ENCODE measurements at places on chromosomes 16 and 17. TPM values are rescaled to one million over a fixed set of nuclear protein-coding genes. Genes with fewer than 3 reads are reported as not detected.
A peak's percentile ranks its signal among the peaks of the same experiment; 100 is the strongest.

DNA sequence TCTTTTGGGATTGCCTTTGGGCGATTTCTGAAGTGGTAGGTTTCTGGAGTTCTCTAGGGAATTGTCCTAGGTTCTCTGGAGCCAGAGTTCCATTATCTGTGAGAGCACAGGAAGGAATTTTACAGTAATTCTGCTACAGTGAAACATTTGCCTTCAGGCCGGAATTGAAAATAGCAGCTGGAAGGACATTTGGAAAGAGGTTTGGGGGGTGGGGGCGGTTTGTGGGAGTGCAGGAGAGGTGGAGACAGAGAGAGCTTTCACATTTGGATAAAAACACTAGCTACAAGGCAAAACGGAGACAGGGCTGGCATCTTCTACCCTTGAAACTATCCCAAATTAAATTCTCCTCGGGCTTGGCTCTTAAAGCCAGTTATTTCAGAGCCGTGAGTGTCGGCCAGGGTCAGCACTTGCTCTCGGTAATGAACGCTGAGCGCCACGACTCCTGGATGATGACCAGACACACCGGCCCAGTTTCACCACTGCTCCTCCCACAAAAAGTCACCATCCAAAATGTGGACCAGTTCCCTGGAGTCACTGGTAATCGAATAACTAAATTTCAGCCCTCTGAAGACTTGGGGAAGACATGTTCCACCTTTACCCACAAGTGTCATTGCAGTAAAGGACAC lies 67.7 kb upstream of the TANC2 start:
- no peak for DNase-seq

GRCh38 chr17:1908699-1909309 lies 79.0 kb downstream of the RPA1 start:
- no peak for DNase-seq

DNA sequence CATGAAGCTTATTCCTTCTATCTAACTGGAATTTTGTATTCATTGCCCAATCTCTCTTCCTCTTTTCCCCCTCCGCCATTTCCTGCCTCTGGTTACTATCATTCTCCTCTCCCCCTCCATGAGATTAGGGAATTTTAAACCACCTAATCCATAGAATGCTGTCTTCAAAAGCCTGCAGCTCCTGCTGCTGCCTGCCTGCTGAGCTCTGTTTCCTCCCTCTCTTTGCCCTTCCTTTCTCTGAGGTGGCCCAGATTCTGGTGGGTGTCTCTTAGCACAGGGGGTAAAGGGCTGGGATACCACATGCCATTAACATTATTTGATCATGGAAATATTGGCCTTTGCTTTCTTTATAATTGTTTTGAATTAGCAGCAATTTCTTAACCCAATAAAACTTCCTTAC lies 241.6 kb downstream of the CNTNAP4 start:
- DNase-seq = no peak

DNA sequence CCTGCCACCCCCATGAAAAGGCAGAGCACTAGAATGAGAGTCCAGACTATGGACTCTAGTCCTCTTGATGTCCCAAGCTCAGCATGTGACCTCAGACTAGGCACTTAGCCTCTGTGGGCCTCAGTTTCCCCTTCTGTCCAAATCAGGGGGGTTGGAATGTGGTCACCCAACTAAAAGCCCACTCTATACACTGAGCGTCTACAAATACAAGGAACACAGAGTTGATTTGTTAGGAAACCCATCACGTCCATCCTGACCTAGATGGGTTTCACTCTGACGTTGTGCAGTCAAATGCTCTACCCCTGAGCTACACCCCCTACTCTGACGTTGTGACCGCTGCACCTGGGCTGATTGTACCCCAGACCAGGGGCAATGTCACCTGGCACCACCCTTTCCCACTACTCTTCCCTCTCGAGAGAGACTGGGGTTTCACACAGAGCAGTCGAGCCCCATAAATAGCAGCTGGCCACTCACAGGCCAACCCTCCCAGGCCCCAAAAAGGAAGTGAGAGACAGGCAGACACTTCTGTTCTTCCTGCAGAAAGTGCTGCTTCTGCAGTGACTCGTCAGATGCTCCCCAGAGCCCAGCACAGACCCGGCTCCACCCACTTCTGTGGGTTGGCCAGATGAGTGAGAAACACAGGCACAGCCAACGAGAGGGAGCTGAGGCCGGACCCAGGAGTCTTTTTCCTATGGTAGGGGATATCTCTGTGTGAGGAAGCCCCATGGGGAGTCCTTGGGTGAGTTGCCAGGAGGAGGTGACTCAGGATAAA lies 16.1 kb upstream of the TNFRSF13B start:
- DNase-seq = peak; percentile 78

GRCh38 chr16:425740-426114 lies 278 bp downstream of the RAB11FIP3 start:
- DNase-seq = no peak

DNA sequence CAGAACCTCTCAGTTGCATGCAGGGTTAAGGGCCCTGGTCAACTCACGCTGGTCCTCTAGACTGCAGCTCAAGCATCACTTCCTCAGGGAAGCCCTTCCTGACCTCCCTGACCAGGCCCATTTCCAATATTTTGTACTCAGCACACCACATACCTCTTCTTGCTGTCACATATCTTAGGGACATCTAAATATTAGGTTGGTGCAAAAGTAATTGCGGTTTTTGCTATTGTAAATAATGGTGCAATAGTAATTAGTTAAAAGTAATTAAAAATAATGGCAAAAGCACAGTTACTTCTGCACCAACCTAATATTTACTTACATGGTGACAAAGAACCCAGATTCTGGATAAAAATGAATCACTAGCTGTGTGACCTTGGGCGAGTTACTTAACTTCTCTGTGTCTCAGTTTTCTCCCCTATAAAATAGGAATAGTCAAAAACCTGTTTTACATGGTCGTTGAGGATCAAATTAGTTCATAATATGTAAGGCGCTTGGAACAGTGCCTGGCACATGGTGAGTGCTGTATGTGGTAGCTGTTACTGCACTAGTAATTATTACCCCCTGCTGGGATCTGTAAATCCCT lies 177.4 kb downstream of the PRKCB start:
- no peak for DNase-seq

Gene PRRT2
- total RNA-seq = 0.54 TPM
